ENCODE measurements at places on chromosomes 5 and 9.

- DNase-seq: no peak
Measured at GRCh38 chr5:90854169-90854568, 295.6 kb downstream of the ADGRV1 start.

GRCh38 chr9:108413809-108414208, 442.0 kb downstream of the ACTL7B start:
- no peak for DNase-seq

GRCh38 chr9:92295240-92295790, 1.8 kb upstream of the IARS1 start:
- DNase-seq: no peak

DNA sequence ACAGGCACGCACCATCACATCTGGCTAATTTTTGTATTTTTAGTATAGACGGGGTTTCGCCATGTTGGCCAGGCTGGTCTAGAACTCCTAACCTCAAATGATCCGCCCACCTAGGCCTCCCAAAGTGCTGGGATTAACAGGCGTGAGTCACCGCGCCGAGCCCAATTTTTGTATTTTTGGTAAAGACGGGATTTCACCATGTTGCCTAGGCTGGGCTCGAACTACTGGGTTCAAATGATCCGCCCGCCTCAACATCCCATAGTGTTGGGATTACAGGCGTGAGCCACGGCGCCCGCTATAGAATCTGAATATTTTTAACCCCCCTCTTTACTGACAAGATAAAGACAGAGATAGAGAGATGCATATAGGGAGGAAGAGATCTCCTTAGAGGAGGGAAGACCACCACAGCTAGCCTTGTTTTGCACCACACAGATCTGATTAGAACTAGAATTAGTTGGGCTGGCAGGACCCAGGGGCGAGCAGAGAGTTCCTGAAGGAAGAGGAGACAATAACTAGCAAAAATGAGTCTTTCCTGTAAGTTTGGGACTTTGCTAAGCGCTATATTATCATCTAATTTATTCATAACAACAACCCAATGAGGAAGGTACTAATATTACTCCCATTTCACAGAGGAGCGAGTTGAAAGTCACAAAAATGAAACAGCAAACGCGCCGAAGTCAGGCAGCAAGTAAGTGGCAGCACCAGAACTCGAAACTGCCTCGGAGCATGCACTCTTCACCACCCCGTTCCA, 1.5 kb upstream of the ANKHD1 start:
- DNase-seq: no peak

- no peak for DNase-seq
Measured at GRCh38 chr9:103978396-103978795, 115.7 kb upstream of the SMC2 start.

- DNase-seq: no peak
Measured at GRCh38 chr9:109787735-109788134, 7.7 kb downstream of the PALM2AKAP2 start.

DNA sequence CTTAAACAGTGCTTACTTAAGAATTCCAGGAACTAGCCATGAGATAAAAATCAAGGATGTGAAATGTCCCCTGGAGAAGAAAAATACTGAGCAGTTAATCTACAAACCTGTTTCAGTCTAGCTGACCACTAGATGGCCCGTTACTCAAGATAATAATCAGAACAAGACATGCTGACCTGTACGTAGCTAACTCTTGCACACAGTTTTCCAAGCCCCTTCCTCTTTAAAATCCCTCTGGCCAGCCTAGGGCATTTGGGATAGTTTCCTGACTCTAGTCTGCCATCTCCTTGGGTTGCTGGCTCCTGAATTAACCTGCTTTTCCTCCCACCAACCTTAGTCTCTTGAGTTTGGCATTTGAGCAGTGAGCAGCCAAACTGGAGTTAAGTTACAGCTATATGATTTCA, 59.2 kb upstream of the TRAF1 start:
- DNase-seq: peak; percentile 87

- no peak for DNase-seq
Measured at GRCh38 chr5:132841305-132841704, 10.9 kb upstream of the SHROOM1 start.

DNA sequence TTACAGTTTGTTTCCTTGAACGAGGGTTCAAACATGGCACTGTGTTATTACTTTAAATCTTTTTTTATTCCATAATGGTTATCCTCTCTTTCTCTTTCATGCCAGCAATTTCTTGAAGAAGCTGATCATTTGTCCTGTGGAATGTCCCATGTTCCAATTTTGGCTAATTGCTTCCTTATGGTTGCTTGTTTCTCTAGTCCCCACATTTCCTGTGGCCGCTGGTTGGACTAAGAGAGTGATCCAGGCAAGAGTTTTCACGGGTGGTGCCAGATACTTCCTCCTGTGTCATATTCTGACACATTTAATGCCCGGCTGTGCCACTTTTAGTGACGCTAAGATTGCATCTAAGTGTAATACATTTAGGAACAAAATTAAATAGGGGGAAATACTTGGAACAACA, 83.8 kb upstream of the FAM169A start:
- DNase-seq: no peak

- no peak for DNase-seq
Measured at GRCh38 chr9:36971935-36972488, 62.1 kb downstream of the PAX5 start.

DNA sequence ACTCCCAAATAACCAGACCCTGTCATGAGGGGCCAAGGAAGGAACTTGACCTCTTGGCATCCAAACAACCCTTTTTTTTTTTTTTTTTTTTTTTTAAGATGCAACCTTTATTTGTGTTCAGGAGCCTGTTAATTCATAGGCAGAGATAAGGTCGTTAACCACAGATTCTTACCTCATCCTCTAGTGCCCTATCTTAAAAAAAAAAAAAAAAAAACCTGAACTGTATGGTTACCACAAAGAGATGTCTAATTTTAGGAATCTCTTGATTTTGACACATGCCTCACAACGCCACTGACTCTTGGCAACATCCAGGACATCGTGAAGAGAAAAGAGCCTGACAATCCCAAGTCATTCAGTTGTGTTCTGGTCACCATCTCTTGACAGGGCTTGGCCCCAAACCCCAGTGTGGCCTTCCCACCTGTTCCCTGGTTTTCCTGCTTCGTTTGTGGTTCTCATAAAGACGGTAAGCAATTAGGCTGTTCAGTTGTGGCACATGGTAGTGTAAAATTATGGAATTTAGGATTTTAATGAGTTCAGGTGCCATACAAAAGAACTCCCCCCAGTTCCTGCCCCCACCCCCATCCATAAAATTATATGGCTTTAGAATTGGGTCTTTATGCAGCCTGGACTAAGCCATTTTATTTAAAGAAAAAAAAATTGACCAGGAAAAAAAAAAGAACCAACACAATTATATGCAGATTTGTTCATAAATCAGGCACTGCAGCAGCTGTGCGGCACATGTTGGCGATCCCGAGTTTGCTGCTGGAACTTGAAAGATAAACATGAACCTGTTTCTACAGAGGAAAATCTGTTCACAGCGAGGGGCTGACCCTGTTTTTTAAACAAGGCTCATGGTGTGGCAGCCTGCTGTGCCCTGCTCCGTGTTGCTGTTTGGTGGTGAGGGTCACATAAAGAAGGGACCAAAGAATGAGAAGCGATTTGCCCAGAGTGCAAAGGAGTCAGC, 267.8 kb upstream of the CLINT1 start:
- DNase-seq: no peak

DNA sequence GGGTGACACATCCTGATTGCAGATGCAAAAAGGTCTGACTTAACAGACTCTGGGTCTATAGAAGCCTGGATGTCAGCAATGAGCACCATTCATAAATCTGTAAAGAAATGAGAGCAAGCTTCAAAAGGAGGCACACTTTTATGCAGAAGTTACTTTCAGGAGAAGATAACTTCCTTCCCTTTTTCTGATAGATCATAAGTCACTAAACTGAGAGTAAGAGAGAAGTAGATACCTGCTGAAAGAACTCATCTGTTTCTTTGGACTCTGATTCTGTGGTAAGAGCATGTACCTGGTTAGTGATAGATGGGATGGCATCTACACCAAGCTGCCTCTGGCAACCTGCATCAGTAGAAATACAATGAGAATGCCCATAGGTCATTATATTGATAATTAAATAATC, 525.6 kb downstream of the CETN3 start:
- DNase-seq: no peak

- DNase-seq: peak; percentile 37
Measured at GRCh38 chr9:13279284-13280141, at the start of gene MPDZ. Gene MPDZ, minus strand, starts transcription at chr9:13279692. Its CDS starts 29,377 bp downstream, at chr9:13250315.

GRCh38 chr5:72694856-72695255, 121.6 kb upstream of the TNPO1 start:
- no peak for DNase-seq

- peak; percentile 33 for DNase-seq
Measured at GRCh38 chr5:40402007-40402364, 277.7 kb upstream of the PTGER4 start.

DNA sequence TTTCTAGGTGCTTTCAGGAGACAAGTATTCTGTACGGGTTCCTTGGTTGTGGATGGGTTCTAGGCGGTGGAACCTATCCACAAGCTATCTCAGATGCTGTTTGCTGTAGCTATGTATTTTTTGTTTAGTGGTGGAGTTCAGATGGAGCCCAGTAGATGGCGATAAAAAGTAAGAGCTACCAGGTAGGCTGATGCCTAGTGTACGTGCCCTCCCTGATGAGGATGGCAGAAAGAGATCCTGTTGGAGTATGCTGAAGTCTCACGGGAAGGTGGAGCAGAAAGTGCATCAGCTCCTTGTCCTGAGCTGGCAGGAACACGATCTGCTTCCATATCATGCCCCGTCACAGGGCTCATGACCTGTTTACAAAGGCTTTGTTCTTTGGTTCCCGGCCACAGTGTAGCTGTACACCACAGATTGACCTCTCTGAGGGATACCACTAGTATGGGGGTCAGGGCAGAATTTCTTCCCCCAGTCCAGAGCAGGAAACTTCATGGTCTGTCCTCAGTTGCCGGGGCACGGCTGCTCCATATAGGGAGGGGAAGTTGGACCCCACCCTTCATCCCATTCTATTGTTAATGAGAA, 12.6 kb upstream of the UGT3A2 start:
- peak; percentile 63 for DNase-seq

DNA sequence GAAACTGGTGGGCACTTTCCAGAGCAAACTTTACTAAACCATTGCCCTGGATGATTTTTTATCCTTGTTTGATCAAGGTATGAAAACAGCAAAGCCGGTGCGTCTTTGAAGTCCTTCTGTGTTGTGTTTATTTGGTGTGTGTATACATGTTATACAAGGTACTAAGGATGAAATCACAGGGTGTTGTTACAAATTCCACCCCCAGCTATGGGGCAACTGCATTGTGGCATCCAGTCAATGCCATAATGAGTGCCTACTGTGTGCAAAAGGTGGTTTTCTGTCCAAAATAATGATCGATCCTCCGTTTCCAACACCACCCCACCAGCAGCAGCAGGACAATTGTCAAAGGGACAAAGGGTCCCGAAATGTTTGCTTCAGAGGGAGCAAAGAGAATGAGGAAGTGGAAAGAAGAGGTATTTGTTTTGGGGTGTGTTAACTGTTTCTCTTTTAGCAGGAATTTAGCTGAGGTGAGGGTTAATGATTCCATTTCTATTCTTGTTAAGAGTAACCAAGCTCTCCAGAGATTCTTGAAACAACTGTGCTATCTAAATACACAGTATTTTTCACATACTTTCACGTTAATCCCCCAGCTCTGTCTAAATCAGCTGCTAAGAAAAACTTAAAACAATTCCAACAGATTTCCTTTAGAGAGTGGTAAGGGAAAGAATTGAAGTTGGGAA, 568.7 kb upstream of the KLF4 start:
- no peak for DNase-seq

DNA sequence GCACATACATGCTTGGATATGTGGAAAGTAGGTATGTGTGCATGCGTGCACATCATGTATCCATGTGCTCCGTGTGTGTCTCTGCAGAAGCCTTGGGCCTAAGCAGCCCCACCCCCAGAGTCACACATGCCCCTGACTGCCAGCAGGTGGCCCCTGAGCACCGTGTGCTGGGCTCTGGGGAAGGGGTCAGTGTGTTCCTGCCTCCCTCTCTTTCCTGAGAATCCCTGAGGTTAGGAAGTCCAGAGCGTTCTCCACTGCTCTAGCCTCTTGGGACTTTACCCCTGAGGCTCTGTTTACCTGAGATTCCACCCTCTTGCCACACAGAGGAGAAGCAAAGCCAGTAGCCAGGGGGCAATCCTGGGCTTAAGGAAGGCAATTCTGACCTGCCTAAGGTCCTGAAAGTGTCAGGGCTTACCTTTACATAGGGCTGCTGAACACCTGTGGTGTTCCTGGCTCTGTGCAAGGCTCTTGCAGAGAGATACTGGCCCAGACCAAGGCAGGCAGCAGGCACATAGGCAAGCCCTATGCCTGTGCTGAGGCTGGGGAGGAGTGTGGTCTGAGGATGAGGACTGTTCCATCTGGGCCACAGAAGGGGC, 207.3 kb downstream of the TMEM38B start:
- no peak for DNase-seq

- no peak for DNase-seq
Measured at GRCh38 chr5:58872670-58873273, 289.9 kb downstream of the RAB3C start.

DNA sequence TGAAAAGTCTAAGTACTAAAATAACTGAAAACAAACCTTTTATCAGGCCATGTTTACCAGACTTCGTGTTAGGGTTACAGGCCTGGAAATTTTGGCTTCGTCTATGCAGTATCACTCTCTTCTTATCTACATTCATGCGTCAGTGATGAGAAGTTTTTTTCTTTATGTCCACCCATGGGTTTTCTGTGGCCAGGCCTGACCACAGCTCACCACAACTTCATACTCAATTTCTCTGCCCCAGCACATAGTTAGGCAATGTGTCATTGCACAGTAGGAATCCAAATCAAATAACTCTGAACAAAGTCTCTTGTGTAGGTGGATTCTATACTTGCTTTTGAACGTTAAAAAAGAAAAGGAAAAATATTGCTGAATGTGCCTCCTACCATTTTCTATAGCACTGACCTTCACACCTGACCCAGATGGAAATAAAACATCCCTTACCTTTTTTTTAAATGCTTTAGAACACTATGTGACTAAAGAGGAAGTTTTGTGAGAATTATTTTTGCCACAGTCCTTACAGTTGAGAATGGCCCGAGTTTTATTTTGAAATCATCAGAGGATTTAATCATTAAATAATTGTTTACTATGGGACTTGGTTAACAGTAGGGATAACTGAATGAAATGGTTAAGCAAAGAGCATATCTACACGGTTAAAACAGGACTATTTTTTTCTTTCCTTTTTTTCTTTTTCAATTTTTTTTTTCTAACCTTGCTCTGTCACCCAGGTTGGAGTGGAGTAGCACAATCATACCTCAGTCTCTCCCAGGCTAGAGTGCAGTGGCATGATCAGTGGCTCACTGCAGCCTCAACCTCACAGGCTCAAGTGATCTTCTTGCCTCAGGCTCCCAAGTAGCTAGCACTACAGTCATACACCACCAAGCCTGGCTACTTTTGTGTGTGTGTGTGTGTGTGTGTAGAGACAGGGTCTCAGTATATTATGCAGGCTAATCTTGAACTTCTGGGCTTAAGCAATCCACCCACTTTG, 1247.0 kb upstream of the ACO1 start:
- peak; percentile 98 for DNase-seq

DNA sequence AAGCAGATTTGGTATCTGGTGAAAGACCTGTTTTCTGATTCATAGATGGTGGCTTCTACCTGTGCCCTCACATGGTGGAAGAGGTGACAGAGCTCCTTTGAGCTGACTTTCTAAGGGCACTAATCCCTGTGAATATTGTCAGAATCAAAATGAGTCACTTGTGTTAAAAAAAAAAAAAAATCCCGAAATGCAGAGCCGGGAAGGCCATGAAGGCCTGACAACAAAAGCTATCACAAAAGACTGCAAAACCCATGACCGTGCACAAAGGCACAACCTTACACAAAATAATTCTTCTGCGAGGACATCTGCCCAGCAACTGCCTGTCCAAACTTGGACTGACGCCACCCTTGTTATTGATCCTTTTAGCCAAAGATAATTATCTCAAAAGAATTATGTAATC, 19.6 kb upstream of the UBTD2 start:
- no peak for DNase-seq

Data from kidney glomerular epithelial cell (primary cell).